ENCODE measurements at places on chromosomes 11 and 22. TPM values are rescaled to one million over a fixed set of nuclear protein-coding genes. Genes with fewer than 3 reads are reported as not detected.

PRCP gene
- 59.9 TPM for total RNA-seq

DNA sequence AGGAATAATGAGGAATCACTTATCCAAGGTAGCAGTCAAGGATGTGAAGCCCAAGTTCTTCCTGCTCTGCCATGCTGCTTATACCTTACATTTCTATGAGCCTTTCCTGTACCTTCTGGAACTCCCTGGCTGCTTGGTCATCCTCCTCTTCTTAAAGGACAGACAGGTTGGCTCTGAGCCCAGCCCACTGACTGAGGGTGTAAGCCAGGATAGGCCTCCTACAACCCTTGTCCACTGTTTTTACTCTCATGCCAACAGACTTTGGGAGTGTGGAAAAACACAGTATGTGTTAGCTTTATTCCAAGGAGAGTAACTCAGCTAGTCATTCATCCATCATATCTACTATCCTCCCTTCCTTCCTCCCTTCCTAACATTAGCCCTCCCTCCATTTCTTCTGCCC is 47.5 kb downstream of the IRAG1 start:
- no peak overlapping the region for H3K4me3 ChIP-seq
- no peaks in the 10 kb centered on the region for H3K36me3 ChIP-seq
- H3K27me3 ChIP-seq = no peaks in the 10 kb centered on the region
- H3K4me1 ChIP-seq = no peaks in the 10 kb centered on the region
- peak; percentile 61 for DNase-seq
- H3K27ac ChIP-seq = peak overlapping the region; percentile 17

VPREB1 gene
- 2.6 TPM for total RNA-seq

GRCh38 chr11:18324381-18324780 is 2.0 kb downstream of the GTF2H1 start:
- H3K27me3 ChIP-seq = no peaks in the 10 kb centered on the region
- no peak for DNase-seq
- H3K36me3 ChIP-seq = no peaks in the 10 kb centered on the region
- no peak overlapping the region for H3K27ac ChIP-seq

PLAAT5 gene
- total RNA-seq = 3.7 TPM

DNA sequence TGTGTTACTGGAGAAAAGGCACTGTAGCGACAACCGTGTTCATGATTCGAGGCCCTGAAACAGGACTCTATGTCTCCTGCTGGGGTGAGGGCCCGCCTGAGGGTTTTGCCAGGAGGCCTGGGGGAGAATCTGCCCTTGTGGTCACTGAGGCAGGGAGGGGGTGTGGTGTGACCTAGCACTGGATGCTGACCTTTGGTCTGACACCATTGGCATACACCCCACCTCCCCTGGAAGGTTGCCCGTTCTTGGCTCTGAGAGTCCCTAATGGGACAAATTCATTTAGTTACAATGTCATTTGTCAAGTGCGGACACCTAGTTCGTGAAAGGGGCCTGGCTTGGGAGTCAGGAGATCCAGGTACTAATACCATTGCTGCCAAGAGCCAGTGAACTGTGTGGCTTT is 29.0 kb downstream of the NECTIN1 start:
- DNase-seq = no peak
- no peak overlapping the region for H3K27ac ChIP-seq
- H3K4me1 ChIP-seq = no peaks in the 10 kb centered on the region
- no peaks in the 10 kb centered on the region for H3K27me3 ChIP-seq
- H3K36me3 ChIP-seq = no peaks in the 10 kb centered on the region
- no peak overlapping the region for H3K4me3 ChIP-seq

DNA sequence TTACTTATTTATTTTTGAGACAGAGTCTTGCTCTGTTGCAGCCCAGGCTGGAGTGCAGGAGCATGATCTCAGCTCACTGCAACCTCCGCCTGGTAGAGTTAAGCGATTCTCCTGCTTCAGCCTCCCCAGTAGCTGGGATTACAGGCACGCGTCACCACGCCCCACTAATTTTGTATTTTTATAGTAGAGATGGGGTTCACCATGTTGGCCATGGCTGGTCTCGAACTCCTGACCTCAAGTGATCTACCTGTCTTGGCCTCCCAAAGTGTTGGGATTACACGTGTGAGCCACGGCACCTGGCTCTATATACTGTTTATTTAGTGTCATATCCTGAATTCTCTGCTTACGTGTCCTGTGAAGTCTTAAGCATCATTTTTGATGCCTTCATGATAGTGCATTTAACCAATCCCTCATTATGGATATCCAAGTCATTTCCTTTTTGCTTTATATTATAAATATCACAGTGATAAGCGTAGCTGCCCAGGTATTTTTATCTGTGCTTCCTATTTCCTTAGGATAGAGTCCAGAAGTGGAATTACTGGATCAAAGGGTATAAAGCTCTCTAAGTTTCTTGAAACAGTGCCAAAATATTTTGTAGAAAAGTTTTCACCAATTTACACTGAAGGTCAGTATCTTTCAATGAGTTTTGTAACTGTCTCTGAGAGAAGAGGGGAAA is 871 bp upstream of the SIDT2 start:
- H3K27me3 ChIP-seq = no peaks in the 10 kb centered on the region
- H3K27ac ChIP-seq = peak overlapping the region; percentile 98
- H3K4me3 ChIP-seq = peak overlapping the region; percentile 94
- H3K36me3 ChIP-seq = no peaks in the 10 kb centered on the region
- DNase-seq = no peak

C11orf91 gene
- total RNA-seq = not detected

- H3K4me1 ChIP-seq = no peaks in the 10 kb centered on the region
- no peak overlapping the region for H3K4me3 ChIP-seq
- no peaks in the 10 kb centered on the region for H3K27me3 ChIP-seq
These were observed 3.2 kb upstream of the KCNE3 start for GRCh38 chr11:74470526-74470925.

DNA sequence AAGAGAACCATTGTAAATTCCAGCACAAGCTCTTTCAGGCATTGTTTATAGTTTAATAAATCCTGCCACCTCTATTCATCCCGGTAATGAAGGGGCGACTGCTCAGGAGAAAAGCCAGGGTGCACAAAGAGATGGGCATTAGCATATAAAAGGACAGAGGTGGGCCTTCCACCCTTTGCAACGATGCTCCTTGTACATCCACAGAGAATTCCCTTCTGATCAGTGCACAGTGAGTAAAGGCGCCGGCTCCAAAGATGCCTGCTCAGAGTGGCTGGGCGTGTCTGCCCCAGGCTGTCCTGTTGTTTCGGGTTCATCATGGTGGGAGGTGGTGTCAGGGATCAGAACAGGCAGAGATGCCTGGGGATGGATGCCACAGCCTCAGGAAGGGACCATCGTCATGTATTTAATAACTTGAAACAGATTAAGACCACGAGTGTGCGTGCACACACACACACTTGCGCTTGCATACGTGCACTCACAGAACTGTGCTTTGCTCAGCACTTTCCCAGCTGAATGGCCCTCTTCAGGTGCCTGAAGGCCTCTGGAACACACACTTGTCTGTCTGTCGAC is 305.0 kb downstream of the TBC1D22A start:
- H3K27ac ChIP-seq = no peak overlapping the region
- no peaks in the 10 kb centered on the region for H3K36me3 ChIP-seq
- DNase-seq = no peak
- no peaks in the 10 kb centered on the region for H3K4me1 ChIP-seq
- no peaks in the 10 kb centered on the region for H3K27me3 ChIP-seq
- no peak overlapping the region for H3K4me3 ChIP-seq

Data from uterus (tissue), 4 donors.